ENCODE measurements at places on chromosomes 16 and 17. TPM values are rescaled to one million over a fixed set of nuclear protein-coding genes. Genes with fewer than 3 reads are reported as not detected.

CSH1 gene
- total RNA-seq, result not detected

RCVRN gene
- 0.47 TPM for total RNA-seq

DNA sequence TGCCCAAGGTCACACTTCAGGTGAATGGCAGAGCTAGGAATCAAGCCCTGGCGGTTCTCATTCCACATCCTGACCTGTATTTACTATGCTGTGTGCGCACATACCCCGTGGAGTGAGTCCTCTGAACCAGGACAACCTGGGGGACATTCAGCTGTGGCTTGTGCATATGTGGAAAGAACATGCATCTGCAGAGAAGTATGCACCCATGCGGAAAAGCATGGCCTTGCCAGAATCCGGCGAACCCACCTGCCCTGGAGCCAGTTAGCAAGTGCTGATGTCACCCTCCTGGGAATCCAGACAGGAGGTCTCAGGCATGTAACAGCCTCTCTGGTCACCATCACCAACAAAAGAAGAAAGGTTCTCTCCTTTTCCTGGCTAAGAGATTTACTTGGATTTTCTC lies 1.9 kb downstream of the RASL10B start:
- no peak for DNase-seq

GRCh38 chr17:28860363-28860808 lies 5.6 kb downstream of the ERAL1 start:
- DNase-seq, result no peak

DNA sequence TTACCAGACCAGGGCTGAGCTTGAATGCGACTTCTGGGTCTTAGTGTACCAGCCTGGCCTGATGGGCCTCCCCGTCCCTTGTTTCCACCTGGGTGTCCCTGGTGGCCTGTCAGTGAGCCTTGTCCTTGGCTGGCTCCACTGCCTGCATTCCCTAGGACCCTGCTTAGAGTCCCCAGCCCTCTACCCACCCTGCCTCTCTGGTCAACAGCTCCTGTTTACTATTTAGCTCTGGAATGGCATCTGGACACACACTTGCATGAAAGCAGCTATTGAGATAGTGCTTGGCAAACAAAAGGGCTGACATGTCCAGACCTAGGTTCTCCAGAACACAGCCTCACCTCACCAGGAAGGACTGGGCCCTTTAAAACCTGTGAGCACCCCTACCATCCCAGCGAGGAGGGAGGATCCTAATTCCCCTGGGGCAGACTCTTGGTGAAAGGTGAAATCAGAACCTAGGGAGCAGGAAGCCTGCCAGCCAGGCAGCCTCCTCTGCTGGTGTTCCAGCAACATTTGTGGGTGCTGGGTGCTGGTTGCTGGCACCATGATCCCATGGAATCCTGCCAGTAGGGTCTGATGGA lies 38.8 kb downstream of the RAI1 start:
- DNase-seq, result no peak
